ENCODE measurements at places on chromosomes 5 and 9.
A peak's percentile ranks its signal among the peaks of the same experiment; 100 is the strongest.

- DNase-seq, result peak; percentile 15
These were observed 96.1 kb downstream of the ADAMTSL1 start for GRCh38 chr9:18569941-18570630.

GRCh38 chr5:90865180-90865579 is 306.6 kb downstream of the ADGRV1 start:
- DNase-seq, result no peak

DNA sequence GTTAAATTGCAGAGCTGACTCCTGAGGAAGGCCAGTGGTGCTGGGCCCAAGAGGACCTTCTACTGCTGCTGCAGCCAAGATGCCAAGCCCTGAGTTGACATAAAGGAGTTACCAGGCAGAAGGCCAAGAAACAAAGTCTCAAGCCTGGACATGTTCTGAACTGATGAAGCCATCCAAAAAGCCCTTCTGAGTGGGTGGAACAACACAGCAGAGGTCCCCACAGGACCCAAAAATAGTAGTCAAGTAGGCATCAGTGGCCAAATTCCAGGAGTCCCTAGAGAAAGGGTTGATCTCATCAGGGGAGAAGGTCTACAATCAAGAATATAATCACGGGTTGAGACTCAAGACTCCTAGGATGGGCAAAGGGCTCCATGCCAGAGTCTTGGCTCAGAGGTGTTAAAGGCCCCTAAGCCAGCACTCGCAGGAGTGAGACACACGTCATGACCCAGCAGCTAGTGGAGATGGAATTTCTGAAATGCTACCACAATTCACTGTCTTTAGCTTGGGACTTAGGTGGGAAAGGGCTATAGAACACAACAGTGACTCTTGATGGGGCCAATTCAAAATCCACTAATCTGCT is 119.7 kb downstream of the FANCC start:
- peak; percentile 28 for DNase-seq

GRCh38 chr5:32275396-32275741 is 37.4 kb downstream of the MTMR12 start:
- DNase-seq, result no peak

- peak; percentile 87 for DNase-seq
These were observed 64.1 kb downstream of the PDE4D start for GRCh38 chr5:59829386-59829785.

- DNase-seq, result no peak
These were observed 5.5 kb upstream of the CPEB4 start for GRCh38 chr5:173882632-173883031.

DNA sequence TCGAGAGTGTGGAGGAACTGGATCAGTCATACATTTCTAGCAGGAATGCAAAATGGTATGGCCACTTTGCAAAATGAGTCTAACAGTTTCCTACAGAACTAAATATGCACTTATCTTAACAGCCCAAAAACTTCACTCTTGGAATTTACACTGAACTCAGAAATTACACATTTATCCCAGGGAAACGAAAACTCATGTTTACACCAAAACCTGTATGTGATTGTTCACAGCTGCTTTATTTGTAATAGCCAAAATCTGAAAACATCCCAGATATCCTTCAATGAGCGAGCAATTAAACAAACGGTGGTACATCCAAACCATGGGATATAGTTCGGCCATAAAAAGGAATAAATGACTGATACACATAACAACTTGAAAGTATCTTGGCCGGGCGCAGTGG is 62.0 kb downstream of the RNF130 start:
- no peak for DNase-seq

DNA sequence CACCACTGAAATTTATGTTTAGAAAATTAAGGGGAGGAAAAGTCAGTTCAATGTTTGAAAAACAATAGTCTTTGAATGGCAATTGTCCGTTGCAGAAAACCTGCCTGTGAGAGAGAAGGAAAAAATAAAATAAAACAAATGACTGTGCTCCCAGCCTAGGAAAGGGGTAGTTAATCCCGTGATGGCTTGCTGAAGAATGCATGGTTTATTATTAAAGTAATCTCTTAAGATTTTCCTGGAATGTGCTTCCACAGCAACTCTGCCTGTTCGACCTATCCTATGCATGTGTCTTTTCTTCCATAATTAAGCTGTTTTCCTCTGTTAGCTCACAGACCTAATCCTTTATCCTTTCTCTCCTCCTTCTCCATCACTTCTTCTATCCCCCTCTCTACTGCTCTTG is 2.4 kb upstream of the DAB2 start:
- DNase-seq, result peak; percentile 48

DNA sequence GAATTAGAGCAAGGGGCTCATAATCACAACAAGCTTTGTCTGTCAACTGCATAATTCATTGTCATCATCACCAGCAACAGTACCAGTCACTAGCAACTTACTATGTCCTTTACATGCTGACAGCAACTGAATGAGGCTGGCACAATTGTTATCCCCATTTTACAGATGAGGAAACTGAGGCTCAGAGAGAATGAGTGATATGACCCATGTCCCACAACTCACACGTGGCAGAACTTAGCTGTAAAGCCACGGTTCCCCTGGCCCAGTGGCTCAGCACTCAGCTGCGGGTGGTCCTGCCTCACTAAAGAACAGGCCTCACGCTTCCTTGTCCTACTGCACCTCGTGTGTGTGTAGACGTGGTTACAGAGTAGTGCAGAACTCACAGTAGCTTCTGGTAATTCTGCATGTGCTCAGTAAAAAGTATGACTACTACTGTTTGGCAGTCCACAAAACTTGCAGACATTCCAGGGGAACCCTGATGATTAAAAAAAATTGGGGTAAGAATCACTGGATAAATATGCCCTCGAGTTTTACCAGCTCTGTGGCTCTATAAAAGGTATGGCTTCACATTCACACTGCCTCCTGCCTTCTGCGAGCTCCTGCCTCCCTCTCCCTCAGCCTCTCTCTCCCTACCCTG is 30.2 kb downstream of the AFAP1L1 start:
- no peak for DNase-seq

DNA sequence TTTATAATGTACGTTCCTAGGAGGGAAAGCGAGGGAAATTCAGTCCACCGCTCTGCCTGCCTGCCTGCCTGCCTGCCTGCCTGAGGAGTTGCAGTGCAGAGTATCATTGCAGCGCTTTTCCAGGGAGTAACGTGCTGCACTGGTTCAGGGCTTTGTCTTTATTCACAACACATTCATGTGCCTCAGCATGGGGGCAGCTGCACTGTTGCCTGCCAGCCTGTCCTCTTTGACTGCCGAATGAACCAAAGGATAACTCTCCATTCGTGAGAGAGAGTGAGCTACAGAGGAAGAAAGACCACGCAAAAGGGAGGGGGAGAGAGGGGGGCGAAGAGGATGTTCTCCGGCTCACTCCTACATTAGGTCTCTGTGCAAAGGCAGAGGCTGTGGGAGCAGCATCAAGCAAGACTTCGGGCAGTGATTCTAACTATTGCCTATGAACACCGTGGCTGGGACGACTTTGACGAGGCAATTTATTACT is 791.2 kb downstream of the MAT2B start:
- no peak for DNase-seq

- no peak for DNase-seq
These were observed 323.9 kb upstream of the RORB start for GRCh38 chr9:74173284-74173683.

GRCh38 chr9:112559629-112560413 is 73.2 kb downstream of the KIAA1958 start:
- DNase-seq, result no peak

DNA sequence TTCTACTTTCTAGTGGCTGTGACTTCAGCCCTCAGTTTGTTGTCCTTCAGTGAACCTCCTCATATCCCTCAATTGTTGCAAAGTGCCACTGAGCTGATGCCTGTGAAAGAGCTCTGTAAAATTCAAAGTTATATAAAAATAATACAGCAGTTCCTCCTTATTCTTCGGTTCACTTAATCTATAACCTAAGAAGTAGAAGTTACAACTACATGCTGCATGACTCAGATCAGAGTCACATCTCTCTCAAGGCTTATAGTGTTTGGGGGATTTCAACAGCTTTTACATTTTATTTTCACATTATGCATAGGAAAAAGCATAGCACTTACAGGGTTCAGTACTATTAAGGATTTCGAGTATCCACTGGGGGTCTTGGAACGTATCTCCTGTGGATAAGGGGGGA is 25.1 kb upstream of the GCNT1 start:
- DNase-seq, result no peak

DNA sequence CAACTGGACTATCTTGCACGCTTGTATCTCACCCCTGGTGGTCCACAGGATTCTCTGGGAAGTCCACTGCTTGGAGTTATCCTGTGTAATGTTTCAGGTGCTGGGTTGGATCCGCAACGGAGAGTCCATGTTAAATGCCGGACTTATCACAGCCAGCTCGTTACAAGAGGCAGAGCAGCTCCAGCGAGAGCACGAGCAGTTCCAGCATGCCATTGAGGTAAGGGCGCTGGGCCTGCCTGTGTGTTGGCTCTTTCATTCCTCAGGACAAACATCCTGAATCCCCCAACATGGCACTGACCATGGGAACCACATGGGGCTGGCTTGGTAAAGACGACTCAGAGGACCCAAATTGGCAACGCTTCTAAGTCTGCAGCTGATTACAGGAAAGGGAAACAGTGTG is 214.8 kb upstream of the OTULINL start:
- no peak for DNase-seq

GRCh38 chr9:127854184-127854806 is at the start of gene ENG:
TSS of gene ENG (minus strand) at chr9:127854658. CDS start at chr9:127854355, 303 bp downstream.
- DNase-seq, result no peak

GRCh38 chr5:36305571-36306326 is 4.0 kb upstream of the RANBP3L start:
- peak; percentile 20 for DNase-seq

DNA sequence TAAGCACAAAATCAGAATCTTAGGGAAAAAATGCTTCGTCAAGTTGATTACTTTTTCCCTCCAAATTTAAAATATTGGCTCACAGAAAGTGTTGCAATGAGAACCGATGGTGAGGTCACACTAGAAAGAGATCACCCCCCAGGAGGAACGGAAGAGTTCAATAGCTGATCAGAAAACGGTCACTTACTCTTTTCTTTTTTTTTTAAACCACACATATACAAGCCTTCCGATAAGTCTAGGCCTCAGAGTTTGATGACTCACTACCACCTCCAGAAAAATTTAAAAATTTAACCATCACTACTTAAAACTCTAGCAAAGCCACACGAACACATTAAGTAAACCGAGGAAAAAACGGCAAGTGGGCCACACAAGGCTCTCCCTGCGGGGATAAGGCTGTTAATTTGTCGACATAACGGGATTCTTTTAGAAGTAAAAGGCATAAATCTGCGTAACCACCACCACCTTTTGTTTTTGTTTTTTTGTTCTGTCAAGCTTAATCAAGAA is 1.2 kb downstream of the SURF4 start:
- no peak for DNase-seq

- no peak for DNase-seq
These were observed 52.2 kb downstream of the ACTL7B start for GRCh38 chr9:108803428-108804065.

DNA sequence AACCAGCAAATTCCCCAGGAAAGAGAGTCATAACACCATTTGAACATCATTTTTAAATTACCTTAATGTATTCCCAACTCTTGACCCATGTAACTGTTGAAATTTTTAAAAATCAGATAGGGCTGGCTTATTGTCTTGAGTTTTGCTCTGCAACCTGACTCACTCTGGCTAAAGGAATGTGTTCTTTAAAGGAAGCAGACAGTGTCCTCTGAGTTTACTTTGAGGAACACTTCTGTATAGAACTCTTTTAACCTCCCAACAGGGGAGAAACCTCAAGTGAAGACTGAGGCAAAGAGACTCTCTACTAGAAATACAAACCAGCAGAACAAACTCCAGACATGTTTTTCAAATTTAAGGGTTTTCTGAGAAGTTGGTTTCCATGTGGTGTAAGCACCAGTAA is 248.9 kb downstream of the CWC27 start:
- DNase-seq, result no peak

DNA sequence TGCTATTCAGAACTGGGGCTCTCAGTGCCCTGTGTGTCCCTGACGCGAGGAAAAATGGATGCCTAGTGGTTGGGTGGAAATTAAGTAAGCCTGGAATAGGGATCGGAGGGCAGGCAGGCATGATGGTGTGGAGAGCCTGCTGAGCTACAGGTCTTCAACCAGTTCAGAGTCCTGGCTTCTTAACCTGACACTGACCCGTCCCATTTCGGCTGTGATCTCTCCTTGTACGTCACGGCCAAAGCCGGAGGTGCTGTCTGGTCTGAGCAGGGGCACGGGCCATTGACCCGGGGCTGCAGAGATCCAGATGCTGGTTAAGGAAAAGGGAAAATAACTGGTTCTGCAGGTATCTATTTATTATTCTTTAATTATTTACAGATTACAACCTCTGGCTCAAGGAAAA is 27.9 kb downstream of the RHOBTB3 start:
- no peak for DNase-seq

GRCh38 chr5:123211084-123211483 is 122.0 kb downstream of the PRDM6 start:
- no peak for DNase-seq

DNA sequence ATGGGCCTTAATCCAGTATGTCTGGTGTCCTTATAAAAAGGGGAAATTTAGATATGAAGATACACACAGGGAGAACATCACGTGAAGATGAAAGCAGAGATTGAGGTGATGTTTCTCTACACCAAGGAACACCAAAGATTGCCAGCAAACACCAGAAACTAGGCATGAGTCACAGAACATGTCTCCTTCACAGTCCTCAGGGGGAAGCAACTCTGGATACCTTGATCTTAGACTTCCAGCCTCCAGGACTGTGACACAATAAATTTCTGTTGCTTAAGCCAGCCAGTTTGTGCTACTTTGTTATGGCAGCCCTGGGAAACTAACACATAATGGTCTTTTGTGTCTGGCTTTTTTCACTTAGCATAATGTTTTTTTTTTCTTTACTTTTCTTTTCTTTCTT is 41.2 kb upstream of the STRBP start:
- DNase-seq, result no peak

GRCh38 chr9:125812403-125812802 is 65.2 kb downstream of the PBX3 start:
- no peak for DNase-seq

- no peak for DNase-seq
These were observed 154.9 kb upstream of the VLDLR start for GRCh38 chr9:2466703-2467102.

DNA sequence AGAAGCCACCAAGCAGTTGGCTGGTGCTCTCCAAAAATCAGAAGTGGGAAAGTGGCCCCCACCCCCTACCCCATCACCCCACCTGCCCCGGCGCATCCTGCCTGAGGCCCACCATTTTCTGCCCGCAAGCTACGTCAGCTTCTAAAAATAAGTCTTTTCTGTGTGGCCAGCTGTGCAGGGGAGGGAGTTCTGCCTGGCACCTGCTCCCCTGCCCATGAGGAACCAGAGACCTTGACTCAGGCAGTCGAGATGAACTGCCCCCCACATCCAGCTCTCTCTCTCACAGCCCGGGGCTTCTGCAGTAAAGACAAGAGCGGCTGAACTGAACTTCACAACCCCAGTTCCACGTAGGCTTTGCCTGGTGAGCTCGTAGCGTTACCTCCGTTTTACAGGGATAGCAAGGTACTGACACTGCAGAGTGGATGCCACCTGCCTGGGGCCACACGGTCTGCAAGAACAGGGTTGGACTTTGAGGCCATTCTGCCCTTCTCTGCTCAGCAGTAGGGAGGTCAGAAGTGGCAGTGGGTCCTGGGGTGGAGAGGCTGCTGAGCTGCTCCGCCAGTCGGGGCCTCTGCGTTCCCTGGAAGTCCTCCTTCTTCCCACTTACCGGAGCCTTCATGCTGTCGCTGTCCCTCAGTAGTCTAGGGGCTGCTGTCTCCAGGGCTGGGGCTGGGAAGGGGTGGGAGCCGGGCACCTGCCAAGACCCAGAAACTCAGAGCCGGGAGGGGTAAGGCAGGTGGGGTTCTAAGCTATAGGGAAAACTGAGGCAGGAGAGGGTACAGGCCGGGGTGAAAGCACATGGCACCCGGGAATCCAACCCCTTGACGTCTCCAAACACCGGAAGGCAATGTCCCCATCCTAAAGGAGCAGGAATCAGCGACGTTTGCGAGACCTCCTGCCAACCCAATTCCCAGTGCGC is 781 bp downstream of the ST6GALNAC4 start:
- DNase-seq, result no peak

Measured in fibroblast of skin of left quadriceps (primary cell).